ENCODE measurements at places on chromosomes 16 and 17. TPM values are rescaled to one million over a fixed set of nuclear protein-coding genes. Genes with fewer than 3 reads are reported as not detected.

ABCC3 gene
- total RNA-seq = 4.6 TPM

RCVRN gene
- total RNA-seq = not detected

TIGD7 gene
- total RNA-seq = 2.6 TPM

FKBP10 gene
- 201 TPM for total RNA-seq

CDK5R1 gene
- total RNA-seq = 1.0 TPM

CACNG5 gene
- not detected for total RNA-seq

NSMCE1 gene
- total RNA-seq = 50.3 TPM

DEXI gene
- 45.6 TPM for total RNA-seq

SEZ6 gene
- total RNA-seq = not detected

ORMDL3 gene
- 35.8 TPM for total RNA-seq

TMEM94 gene
- 18.1 TPM for total RNA-seq

PSMD11 gene
- total RNA-seq = 136 TPM

NETO2 gene
- 37.0 TPM for total RNA-seq

VPS35L gene
- 30.4 TPM for total RNA-seq

C17orf107 gene
- 1.6 TPM for total RNA-seq

ABI3 gene
- 14.3 TPM for total RNA-seq

KCNG4 gene
- not detected for total RNA-seq

TMEM235 gene
- 0.09 TPM for total RNA-seq

All from endothelial cell of coronary artery (primary cell).